RCC 7860 (cell line): ENCODE measurements at places on chromosomes 7 and 10.

DNA sequence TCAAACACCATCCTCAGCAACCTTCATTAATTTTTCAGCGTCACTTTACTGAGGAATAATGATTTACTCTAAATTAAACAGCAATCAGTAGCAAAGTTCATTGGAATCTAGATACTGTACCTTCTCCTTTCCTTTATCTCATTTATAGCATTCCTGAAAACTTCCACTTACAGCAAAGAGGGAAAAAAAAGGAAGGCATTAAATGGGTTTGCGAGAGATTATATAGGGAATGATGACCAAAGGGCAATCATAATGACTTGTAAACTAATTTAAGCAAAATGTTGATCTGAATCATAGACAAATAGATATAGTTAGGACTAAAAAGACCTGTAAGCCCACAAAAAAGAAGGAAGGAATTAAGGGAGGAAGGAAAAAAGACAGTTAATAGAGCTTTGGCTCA is 42.0 kb downstream of the IPMK start:
- DNase-seq: no peak

- no peak for DNase-seq
These were observed 490.0 kb downstream of the PTPRN2 start for GRCh38 chr7:158097453-158098124.

- DNase-seq: no peak
These were observed 1.3 kb downstream of the REPIN1 start for GRCh38 chr7:150369748-150370501.

DNA sequence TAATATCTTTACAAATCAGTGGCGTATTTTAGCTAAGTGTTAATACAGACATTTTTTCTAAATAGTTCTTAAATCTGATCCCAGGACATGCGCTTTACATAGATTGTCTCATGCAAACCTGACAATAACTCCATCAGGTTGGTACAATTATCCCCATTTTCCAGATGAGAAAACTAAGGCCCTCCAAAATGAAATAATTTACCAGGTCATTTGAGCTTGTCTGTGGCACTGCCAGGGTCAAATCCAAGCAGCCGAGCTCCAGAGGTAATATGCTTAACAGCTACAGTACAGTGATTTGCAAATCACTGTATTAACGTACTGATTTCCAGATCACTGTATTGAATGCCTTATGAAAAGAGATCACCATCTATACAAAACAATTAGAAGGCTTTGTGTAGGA is 223.1 kb downstream of the CHCHD3 start:
- no peak for DNase-seq

DNA sequence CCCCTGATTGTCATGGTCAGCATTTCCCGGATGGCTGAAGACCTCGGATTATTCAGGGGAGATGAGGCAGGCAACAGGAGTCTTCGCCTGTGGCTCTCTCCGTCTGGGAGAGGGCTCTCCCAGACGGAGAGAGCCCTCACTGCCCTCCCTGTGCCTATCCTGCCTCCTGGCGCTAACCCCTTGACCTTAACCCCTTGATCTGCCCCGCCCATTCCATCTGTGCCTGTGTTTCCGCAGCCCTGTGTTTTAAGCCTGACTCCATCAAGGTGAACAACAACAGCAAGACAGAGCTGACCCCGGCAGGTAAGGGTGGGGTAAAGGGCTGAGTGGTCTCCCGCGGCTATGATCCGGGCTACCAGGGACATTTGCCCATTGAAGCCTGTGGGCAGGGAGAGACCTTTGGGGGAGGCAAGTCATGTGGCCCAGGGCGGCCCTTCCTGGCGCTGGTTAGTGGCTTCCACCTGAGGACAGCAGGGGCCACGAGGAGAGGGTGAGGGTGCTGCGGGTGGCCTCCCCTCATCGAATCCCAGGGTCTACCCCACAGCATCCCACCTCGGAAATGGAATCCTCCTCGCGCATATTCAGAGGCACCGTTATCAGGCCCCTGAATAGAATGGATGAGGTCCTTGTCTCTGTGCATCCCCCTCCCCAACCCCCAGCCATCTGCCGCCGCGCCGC is 4.2 kb upstream of the MUC12 start:
- DNase-seq: no peak

DNA sequence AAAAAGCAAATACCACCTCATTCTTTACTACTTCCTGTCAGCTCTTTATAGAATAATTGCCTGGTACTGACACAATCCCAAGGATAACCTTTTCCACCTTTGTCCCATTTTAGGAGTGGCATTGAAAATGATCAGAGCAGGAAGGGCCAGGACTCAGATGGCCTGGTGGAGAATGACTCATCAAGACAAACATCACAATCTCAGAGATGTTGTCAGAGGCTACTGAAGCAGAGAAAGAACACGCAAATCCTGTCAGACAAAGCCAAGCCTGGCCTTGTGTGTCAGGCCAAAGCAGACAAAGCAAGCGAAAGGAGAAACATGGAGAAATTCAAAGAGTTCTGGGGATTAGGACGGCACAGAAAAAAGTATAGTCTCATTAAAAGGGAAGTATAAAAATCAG is 40.9 kb downstream of the NSUN6 start:
- peak; percentile 94 for DNase-seq

DNA sequence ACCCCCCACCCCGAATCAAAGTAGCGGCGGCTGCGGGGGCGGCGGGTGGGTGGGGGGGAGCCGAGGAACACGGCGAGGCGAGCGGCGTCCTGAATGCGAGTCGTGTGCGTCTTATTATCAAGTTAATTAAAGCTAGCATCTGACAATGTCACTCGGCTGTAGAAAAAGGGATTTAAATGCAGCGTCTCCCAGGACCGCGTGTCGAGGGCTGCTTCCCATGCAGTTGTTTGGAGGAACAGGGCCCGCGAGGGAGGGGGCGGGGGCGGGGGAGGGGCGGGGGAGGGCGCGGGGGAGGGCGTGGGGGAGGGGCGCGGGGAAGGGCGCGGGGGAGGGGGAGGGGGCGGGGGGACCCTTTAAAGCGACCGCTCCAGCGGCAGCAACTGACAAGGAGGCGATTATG is 2.7 kb upstream of the UNCX start:
- no peak for DNase-seq

GRCh38 chr7:70237831-70238575 is 639.7 kb downstream of the AUTS2 start:
- no peak for DNase-seq

DNA sequence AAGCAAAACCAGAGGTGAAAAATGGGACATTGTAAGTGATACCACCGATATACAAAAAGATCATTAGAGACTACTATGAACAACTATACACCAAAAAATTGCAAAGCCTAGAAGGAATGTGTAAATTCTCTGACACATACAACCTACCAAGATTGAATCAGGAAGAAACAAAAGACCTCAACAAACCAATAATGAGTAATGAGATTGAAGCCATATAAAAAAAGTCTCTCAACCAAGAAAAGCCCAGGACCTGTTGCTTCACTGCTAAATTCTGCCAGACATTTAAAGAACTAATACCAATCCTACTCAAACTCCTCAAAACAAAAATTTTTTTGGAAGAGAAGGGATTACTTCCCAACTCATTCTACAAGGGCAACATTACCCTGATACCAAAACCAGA is 134.0 kb downstream of the TPST1 start:
- DNase-seq: no peak

- no peak for DNase-seq
These were observed 81.1 kb downstream of the BMPER start for GRCh38 chr7:33986451-33986850.

GRCh38 chr10:29681676-29682448 is 47.1 kb upstream of the SVIL start:
- no peak for DNase-seq

DNA sequence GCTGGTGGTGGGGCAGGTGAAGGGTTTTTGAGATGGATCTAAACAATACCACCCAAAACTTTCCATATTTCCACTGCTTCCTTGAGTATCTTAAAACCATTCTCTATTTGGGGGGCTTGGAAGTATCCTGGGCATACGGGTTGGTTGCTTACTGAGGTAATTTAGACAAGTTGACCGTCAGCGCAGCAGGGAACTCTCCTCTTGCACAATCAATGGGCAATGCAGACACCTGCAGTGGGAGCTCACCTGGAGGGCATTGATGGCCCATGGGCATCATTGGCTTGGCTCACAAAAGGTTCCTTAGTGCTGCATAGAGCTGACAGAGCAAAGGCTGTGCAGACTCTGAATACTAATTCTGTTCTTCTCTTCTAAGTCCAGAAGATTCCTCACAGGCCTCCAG is 101.5 kb downstream of the EPDR1 start:
- no peak for DNase-seq

GRCh38 chr10:80078448-80079311 is at the start of gene TMEM254:
Gene TMEM254, plus strand, starts transcription at chr10:80078665. Its CDS starts 35 bp downstream, at chr10:80078700.
- peak; percentile 79 for DNase-seq
